Left cardiac atrium (tissue), 4 donors: ENCODE measurements at places on chromosomes 3 and 15. TPM values are rescaled to one million over a fixed set of nuclear protein-coding genes. Genes with fewer than 3 reads are reported as not detected.

- no peak for DNase-seq
These were observed 33.9 kb upstream of the TMCO5A start for GRCh38 chr15:37900326-37901221.

DNA sequence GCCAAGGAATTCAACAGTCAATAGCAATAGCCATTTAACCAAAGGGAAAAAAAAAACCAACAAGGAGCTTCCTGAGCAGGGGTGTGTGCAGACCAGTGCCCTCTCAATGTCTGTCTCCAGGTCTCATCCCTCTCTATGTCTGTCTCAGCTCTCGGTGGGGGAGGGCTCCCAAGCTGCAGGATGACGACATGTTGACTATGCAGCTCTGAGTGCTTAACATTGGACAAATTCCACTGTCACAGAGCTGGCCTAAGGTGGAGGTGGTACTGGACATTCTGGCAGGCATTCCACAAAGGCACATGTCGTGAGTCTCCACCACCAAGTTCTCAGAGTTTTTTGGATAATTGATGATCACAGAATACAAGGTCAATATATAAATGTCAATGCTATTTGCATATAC lies 2.0 kb upstream of the CAPN7 start:
- DNase-seq = no peak

DNA sequence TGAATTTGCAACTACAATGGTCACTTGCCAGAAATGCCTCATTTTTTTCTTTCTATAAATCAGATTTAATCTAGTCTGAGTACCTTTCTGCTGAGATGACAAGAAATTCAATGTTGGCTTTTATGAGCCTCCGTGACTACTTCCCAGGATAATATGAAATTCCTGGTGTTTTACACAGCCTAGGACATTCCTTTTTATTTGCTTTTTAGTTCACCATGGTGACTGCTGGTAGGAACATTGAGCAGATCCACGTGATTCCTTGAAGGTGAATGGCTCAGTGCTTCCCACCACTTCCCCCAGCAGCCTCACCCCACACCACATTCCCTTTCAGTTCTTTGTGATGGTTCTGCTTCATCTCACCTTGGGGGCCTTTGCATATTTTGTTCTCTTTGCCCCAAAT lies 4.3 kb upstream of the NPTN start:
- DNase-seq = no peak

- DNase-seq = no peak
These were observed 229.4 kb upstream of the AZI2 start for GRCh38 chr3:28577941-28578500.

INSYN1 gene
- total RNA-seq = 80.8 TPM

GOLGA8J gene
- not detected for total RNA-seq

SLCO2A1 gene
- 15.4 TPM for total RNA-seq
